ENCODE measurements at places on chromosomes 11 and 22. TPM values are rescaled to one million over a fixed set of nuclear protein-coding genes. Genes with fewer than 3 reads are reported as not detected.

Gene MICALL1
- total RNA-seq, result 133 TPM

Gene PRG2
- total RNA-seq, result not detected

Gene OTOG
- not detected for total RNA-seq

Gene RRP7A
- 28.5 TPM for total RNA-seq

Gene TSSK2
- total RNA-seq, result not detected

Gene MCHR1
- 0.88 TPM for total RNA-seq

Gene TMEM191C
- total RNA-seq, result 1.2 TPM

Gene ACR
- total RNA-seq, result 0.76 TPM

Data from glomerular endothelial cell (primary cell).